ENCODE measurements at places on chromosomes 12 and 14.

DNA sequence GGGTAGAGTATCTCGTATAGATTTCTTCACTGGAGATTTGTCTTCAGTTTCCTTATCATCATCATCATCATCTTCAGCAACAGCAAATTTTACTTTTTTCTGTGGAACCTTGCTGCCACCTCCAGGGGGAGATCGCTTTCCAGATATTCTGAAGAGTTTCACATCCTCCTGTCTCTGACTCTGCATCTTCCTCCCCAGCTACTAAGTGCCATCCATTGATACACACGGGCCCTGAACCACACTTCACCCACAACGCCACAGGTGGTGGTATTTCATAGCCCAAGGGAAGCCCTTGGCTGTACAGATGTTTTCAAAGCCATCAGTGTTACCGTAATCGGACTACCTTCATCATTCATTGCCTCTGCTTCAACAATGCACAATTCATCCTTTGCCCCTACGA, 82.2 kb downstream of the PPP2R5C start:
- no peak for DNase-seq

DNA sequence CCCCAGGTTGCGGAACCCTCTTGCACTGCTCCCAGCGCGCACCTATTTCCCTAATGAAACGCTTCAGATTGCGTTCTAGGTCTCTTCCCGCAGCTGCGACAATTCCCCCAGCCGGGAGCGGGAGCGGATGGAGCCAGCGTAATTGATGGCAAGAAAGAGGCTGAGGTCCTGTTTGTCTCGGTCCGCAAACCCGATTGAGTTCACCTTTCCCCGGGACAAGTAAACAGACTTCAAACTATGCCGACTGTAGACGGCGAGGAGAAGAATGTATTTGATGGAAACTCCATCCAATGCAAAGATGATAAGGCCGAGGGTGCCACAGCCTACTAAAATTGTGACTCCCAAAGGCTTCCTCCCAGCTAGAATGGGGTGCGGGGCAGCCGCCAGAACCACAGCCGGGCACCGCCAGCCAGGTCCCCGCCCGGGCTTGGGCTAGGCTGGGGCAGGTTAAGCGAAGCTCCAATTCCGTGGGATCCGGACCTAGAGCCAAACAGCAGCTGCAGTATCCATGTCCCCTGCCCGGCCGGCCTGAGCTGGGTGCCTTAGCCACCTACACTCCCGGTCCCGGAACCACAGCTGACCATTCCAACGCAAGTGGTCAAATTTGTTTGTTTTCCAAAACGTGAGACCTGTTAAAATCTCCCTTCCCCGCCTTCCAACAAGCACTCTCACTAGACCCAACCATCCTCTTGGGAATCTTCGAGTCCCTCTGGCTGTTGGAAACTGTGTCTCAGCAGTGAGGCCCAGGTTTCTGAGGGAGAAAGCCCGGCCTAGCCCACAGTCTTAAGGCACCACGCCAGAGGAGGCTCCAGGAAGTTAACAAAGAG, 5.5 kb downstream of the NKX2-1 start:
- DNase-seq, result no peak

DNA sequence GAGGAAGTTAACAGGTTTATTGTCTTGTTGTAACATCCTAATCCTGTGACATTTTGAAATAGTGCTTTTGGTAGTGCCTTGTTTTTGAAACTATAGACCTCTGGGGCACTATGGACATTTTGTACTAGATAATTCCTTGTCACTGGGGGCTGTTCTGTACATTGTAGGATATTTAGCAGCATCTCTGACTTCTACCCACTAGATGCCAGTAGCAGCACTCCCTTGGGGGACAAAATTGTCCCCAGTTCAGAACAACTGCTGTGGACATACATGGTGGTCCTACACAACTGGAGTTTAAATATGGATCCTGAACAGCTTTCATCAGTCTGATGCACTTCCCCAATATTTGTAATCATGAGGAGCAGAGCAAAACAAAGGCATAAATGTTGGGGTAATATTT, 264.7 kb downstream of the RAD51B start:
- DNase-seq, result no peak

DNA sequence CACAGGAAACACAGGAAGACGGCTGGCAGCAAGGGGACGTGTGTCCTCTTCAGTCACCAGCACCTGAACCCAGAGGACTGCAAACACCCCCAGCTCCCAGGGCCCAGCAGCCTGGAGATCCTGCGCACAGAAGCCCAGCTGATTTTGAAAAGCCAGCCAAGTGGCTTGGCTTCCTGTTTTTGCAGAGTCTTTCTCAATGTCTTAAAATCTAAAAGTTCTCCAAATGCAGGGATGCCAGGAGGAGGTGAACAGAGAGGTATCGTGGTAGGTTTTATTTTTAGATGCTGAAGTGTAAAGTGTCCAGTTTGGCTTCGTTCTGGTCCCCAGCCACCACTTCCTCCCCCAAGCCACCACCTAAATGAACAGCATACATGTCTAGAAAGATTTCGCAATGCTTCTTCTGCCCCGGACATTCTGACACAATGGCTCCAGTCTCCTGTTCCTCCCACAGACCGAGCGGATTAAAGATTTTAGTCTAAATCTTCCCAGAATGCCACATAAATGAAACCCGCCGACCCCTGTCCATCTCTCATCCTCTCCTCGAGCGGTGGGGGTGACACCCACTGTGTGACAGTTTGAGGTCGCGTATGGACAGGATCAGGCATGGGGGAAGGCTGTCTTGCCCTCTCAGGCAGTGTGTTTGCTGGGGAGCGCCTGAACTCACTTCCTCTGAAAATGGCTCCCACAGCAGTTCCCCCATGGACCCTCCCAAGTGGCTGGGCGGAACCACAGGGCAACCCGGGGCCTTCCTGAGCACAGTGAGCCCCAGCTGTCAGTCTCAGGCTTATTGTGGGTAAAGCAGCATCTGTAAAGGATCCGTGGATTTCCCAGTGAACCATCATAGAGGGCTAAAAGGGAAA, 41.6 kb downstream of the ITPK1 start:
- DNase-seq, result no peak

GRCh38 chr12:53252349-53252916, 15.7 kb upstream of the ESPL1 start:
- no peak for DNase-seq

DNA sequence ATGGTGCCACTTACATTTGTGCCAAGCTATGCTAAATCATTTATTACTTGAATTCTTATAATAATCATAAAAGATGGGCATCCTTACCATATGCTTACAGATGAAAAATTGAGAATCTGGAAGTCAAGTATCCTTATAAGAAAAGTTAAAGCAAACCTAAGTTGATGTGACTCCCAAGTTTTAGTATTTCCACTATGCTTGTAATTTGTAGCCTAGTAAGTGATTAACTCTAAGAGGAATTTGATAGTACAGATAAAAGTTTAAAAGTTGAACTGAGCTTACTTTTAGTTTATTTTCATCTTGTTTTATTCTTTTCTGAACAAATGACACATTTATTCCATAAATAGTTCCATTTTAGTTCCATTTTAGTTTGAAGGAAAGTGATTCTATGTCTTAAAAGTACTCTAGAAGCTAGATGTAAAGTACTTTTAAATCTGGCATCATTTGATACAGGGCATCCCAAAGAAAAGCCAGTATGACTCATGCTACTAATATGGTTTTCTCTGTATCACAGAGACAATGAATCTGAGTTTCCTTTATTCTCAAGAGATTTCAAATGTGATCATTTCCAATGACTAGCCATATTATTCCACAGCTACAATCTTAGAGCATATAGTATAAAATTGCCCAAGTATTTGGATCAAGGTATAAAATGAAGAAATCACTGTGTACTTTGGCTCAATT, 596.0 kb downstream of the SLC16A7 start:
- DNase-seq, result no peak

- no peak for DNase-seq
These were observed 98.6 kb downstream of the C12orf50 start for GRCh38 chr12:87930627-87931026.

GRCh38 chr12:52988898-52989297, 17.4 kb upstream of the EIF4B start:
- no peak for DNase-seq

DNA sequence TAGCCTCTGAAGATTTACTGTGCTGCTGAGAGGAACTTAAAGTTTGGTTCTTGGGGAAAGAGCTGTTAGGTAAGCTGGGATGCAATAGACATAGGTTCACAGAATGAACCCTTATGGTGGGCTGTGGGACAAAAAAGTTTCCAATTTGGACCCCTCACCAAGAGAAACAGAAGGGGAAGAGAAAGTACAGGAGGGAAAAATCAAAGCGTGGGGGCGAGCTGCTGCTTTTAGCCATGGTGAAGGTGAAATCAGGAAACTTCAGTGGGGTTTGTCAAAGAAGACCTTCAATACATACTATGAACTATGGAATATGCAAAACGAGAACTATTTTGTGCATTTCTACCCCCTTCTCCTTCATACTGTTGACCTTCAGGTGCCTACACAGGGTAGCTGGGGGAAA, 10.6 kb upstream of the NINJ2 start:
- no peak for DNase-seq

DNA sequence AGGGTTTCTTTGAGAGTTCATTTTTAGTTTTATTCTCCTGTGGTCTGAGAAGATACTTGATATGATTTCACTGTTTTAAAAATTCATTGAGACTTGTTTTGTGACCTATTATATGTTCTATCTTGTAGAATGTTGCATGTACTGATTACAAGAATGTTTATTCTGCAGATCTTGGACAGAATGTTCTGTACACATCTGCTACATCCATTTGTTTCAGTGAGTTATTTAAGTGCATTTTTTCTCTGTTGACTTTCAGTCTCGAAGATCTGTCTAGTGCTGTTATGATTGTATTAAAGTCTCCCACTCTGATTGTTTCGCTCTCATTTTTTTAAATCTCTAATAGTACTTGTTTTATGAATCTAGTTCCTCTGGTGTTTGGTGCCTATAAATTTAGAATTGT, 1319.8 kb downstream of the TMEM121 start:
- DNase-seq, result no peak

DNA sequence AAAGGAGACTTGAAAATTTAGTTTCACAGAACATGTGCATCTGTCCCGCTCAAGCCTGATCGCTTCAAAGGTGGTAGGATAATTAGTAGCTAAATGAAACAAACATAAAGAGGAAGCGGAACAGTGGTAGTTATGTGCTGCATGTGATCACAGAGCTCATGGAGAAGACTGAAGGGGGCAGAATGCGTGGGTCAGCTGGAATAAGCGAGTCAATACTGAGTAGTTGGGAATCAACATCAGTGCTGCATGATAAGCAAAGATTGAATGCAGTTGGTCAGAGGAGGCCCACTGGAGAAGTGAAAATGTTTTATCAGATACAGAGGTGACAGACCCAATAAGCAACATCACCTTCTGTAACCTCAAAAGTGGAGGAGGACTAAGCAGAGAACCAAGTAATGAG, 95.1 kb upstream of the RFX4 start:
- no peak for DNase-seq

DNA sequence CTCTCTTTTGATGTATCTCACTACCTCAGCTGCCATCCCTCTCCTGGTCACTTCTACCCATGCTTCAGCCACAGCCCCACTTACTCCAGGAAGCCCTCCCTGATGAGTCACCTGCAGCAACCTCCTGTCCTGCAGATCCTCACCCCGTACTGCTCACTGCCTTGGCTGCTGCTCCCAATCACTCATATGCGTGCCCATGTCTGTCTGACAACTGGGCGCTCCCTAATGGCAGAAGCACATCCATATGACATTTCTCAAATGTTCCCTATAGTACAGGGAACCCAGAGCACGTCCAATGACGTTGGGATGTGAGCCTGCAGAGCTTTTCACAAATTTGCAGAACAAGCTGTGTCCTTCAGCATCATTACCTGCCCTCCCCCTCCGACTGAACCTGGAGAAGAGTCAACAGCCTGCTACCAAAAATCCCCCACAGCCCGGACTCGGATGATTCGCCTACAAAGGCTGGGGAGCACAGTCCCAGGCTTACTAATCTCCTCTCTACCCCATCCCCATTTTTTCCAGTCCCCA, 90.0 kb downstream of the SINHCAF start:
- no peak for DNase-seq

DNA sequence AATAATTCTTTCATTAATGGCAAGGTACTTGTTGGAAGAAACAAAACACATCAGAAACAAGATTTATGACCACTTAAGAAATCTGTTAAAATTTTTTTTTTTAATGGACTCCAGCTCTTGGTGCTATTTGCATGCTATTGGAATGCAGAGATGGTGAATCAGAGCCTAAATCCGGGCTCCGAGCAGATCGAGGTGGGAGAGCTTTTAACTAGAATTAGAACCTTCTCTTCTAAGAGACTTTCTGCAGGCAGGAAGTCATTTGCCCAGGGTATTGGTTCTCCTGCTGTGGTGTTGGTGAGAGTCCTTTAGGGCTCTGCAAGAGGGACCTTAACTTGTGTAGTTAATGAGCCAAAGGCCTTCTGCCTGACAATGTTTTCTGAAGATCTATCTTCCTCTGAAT, 419.4 kb downstream of the SNAPC1 start:
- DNase-seq, result no peak

DNA sequence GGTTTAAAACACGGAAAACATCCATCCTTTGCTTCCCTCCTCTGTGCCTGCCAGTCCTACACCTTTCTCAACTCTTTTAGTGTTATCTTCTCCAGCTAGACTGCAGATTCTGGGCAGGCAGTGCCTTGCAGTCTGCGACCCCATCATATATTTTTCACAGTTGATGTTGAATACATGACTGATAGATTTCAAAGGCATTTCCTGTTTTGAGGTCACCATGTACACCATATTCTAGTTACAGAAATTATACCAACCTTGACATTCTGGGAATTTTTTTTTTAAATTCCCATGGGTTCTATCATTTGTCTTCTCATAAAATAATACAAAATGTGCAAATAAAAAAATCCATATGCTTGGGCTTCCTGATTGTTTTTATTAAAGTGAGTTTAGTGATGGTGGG, 16.6 kb downstream of the SOCS2 start:
- DNase-seq, result no peak

DNA sequence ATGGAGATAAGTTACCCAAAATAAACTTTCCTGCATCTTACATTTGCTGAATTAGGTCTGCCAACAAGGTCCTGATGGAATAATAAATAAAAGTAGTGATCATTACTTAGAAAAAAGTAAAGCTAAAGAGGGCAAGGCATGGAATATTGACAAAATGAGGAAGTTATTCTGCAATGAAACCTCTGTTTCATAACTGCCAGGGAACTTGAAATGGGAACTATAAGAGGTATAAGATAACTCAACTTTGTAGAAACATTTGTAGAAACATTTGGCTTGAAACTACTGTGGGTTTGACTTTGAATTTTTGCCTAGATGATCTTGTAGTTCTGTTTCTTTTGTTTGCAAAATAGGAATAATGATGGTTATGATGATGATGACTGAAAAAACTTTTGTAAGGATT, 18.7 kb upstream of the YBX3 start:
- no peak for DNase-seq

GRCh38 chr14:68346556-68347343, 446.1 kb downstream of the ZFP36L1 start:
- no peak for DNase-seq

- DNase-seq, result no peak
These were observed 669 bp downstream of the FANCM start for GRCh38 chr14:45136399-45136798.

GRCh38 chr12:38601949-38602348, 285.4 kb downstream of the ALG10B start:
- DNase-seq, result no peak

DNA sequence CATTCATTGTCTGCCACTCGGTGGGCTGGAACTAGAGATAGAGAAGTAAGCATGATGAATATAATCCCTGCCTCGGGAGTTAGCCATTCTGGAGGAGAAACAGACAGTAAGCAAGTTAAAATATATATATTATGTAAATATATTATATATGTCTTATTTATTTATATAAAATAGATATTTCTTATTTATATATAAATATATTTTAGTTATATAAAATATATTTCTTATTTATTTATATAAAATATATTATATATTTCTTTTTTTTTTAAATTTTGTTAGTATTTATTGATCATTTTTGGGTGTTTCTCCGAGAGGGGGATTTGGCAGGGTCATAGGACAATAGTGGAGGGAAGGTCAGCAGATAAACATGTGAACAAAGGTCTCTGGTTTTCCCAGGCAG, 78.1 kb upstream of the TBX5 start:
- DNase-seq, result no peak

Measured in esophagus squamous epithelium (tissue), 5 donors.